ENCODE measurements at places on chromosomes 4 and X.

GRCh38 chrX:83345298-83345697 is 162.8 kb upstream of the POU3F4 start:
- no peak for DNase-seq

GRCh38 chr4:150849016-150849415 is 166.1 kb downstream of the LRBA start:
- DNase-seq, result no peak

GRCh38 chr4:78777576-78777940 is 1.4 kb downstream of the BMP2K start:
- DNase-seq, result no peak

GRCh38 chr4:25158817-25159216 is 1.4 kb downstream of the SEPSECS start:
- no peak for DNase-seq

DNA sequence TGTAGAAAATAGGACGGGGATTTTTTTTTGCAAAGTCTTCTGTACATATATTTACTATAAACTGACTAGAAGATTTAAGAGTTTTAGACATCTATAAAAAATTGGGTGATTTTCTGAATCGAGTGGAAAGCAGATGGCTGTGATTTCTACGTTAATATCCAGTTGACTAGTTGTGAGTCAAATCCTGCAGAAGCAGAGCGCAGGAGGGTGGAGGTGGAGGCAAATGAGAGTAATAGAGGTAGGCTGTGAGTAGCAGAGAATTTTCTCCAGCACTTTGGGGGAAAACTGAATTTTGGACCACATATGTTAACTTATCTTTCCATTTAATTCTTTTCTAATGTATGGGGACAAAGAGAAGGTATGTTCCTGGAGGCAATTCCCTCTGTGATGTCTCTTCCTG is 82.1 kb upstream of the SOX3 start:
- no peak for DNase-seq

- no peak for DNase-seq
Measured at GRCh38 chr4:188993871-188994270, 854.6 kb downstream of the TRIML1 start.

- DNase-seq, result no peak
Measured at GRCh38 chr4:105613306-105613705, 60.9 kb downstream of the ARHGEF38 start.

DNA sequence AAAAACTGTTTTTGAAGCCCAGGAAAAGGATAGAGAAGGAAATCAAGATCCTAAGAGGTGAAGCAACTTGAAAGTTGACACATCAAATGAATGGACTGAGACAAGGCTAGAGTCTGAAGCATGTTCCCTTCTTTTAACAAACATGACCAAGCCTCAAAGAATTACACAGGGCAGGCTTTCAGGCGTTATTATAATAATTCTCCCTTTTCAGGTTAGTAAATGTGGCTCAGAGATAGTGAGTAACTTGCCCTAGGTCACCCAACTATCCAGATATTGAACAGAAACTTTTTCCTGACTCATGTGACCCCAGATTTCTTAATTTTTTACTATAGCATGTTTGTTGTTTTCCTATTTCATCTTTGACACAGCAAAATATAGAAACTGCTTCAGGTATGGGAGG is 91.7 kb downstream of the PPP1R2C start:
- DNase-seq, result no peak

DNA sequence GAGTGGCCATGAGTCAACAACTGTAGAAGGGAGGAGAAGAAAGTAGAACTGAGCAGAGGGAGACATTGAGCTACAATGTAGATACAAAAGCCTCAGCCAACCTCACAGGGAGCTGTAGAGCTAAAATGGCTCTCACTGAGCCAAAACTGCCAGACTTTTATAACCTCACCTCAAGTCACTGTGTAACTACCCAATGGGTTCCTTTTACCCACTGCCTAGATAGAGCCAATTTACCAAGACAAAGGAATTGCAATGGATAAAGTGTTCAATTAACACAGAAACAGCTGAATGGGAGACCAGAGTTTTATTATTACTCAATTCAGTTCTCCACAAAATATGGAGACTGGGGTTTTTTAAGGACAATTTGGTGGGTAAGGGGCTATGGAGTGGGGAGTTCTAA is 938.9 kb upstream of the GRIA3 start:
- DNase-seq, result no peak

DNA sequence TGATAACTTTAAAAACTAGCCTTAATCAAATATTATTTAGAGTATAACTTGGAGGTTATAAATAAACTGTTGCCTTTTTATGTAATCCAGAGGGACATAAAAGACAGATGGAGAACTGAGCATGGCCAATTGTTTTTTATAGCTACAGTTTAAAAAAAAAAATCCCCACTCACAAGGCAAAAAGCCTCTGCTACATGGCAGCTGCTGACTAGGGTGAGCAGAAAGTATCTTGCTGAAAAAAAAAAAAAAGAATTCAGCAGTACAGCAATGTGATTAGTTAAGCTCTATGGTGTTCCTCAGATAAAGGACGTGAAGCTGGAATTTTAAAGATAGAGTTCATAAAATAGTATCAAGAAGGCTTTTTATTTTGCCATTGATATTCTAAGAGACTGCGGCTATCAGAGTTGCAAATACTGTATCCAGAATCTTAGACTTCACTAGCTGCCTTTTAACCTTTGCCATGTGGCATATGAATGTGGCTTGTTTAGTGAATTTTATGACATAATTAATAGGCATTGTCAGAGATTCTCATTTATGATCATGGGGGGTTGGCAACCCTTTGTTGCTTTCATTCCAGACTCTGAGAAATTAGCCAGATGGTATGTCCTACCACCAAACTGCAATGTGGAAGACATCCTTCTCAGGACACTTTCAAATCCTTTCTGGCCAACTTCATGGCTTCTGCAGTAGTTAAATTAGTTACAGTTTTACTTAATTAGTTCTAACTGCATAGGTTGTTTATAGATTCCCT is 498.0 kb downstream of the STPG2 start:
- no peak for DNase-seq

DNA sequence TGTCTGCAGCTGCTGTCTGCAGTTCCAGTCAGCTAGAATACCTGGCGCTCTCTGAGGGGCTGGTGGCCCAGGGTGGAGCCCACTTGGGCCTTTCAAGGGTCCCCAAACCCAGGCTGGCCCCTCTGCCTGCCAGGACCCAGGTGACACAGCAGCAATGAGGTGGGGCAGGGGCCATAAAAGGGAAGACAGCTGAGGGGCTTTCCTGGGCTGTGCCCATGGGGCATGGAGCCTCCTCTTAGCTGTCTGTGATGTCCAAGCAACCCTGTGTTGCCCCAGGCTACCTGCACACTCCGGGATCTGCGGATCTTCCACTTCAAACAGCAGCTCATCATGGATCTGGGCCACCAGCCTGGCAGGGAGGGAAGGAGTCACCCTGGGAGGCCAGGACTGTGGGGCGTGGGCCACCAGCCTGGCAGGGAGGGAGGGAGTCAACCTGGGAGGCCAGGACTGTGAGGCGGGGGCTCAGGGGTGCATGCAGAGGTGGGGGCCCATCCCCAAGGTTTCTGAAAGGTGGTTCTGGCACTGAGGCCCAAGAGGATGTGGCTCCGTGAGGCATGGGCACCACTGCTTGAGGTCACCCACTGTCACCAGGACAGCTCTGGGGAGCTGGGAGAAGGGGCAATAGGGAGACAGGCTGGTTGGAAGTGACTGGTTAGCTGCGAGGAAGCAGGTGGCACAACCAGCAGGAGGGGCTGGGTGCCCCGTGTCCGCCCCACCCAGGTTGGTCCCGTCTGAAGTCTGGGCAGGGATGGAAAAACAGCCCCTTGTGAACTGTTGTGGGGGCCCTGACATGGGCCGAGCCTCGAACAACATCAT is 16.3 kb downstream of the NAT8L start:
- no peak for DNase-seq

GRCh38 chrX:19684311-19684710 is 169.0 kb upstream of the MAP3K15 start:
- no peak for DNase-seq

DNA sequence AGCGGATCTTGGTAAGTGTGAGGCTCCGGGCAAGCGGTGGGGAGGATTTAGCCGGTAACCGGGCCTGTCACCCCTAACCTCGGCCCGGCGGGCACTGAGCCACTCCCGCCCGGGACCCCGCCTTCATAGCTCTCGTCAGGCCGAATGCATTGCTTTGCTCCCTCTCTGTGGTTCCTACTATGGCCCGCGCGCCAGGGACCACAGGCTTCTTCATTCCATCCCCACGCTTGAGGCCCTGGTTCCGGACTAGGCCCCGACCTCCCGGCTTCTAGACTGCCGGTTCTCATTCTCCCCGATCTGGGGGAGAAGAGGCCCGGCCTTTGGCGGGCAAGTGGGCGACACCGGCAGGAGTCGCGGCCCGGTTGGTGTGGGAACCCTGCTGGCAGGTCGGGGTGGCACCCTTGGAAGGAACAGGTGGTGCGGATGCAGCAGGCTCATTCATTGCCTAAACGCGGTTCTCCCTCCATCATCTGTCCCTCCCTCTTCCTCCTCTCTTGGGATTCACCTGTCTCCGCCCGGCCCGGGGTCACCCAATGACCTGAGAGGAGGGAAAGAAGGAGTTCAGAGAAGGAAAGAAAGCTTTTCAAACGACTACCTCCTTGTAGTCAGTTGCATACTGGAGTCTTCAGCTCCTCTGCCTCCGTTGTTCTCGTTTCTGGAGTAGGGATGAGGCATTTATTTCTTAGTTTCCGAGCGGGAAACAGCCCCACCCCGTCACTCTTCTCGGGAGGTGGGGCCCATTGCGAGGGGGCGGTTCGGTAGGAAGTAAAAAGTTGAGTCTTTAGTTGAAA is at the start of gene NDUFC1:
Gene NDUFC1, minus strand, starts transcription at position 657 of the 791 bp plus-strand sequence. CDS start 6,679 bp downstream, outside the sequence.
- peak; percentile 33 for DNase-seq

GRCh38 chrX:19372547-19373331 is 29.0 kb downstream of the PDHA1 start:
- no peak for DNase-seq

GRCh38 chr4:95534032-95534431 is 14.7 kb downstream of the UNC5C start:
- DNase-seq, result no peak

GRCh38 chr4:143711543-143712154 is 11.2 kb upstream of the FREM3 start:
- no peak for DNase-seq

DNA sequence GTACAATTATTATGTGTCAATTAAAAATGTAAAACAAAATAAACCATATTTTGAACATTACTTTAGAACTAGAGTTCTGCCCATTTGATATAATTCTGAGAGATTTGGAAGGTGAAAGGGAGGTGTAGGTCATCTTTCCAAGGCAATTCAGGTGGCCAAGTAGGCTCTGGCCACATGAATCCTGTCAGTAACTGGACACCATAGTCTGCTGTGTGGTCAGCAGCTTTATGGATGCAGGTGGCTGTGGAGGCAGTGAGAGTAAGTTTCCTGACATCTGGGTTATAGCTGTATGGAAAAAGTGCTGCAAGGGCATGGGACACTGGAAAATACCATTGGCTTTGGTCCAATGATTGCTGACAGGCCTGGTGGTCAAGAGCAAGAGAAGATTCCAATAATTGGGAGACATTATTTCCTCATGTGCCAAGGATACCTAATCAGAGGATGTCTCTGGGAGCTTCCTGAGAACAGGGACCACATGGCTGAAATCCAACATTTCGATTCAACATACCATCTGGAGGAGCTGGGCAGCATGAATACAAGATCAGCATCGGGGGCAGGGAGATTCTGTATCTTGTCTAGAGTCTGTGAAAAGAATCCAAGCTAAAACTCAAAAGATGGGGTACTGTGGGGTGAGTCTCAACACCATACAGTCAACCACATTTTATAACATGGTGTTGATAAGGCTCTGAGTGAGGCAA is 523.1 kb downstream of the MID1IP1 start:
- DNase-seq, result no peak

DNA sequence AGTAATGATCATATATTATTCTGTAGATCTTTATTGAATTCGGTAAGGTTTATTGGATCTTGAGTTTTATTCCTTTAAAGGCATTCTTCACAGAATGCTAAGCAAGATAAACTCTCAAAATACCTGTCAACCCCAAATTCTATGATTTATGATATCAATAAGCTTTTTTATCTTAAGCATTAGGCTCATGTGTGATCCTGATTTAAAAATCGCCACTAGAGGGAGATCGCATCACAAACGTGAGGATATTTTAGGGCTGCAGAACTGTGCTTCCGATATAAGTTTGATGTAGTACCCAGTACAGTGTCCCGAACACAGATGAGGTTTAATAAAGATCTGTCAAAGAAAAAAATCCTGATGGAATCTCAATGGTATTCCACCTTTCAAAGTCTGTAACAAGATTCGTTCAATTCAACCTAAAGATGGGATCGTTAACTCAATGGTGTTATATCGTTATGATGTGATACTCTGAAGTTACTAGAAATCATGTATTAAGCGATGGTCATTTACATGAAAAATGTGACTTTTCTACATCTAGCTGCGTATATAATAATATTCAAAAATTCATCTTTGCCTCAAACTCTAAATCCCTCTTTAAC is 169.0 kb downstream of the CORIN start:
- DNase-seq, result no peak

DNA sequence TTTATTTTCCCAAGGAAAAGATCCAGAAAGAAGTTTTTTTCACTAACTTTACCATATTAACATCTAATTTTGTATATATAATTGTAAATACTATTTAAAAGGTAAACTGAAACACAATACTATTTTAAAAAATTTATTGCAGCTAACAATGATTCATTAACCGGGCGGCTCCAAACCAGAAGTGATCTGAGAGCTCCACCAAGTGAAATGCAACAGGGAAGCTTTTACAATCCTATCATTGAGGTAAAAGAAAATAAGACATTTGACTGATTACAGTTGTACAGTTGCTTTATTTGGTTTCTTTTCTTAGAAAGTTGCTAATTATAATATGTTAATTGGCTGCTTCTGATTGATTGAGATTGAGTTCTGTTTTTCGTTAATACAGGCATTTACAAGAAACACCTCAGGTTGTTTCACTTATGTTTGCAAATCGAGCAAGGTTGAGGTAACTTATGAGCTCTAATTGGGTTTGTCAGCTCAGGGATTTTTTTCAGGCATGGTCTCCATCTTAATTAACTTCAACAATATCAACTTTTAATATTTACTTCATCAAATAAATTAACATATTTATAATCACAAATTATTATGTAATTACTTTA is 220.2 kb upstream of the UGT8 start:
- no peak for DNase-seq

DNA sequence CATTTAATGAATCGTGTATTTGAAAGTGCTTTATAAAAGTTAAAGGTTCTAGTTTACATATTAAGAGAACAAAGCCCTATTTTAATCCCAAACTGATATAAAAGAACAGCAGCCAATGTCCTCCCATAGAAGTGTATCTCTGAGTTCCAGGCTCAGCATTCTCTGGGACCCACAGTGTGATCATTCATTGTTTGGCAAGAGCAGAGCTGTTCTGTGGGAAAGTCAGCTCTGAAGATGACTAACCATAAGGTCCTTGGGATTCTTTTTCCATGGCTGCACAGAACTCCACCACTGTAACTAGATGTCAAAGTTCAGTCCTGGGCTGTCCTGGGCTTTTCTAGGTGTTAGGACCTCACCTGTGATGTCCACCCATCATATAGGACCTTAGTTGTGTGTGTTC is 157.0 kb upstream of the TLL1 start:
- DNase-seq, result no peak

- DNase-seq, result no peak
Measured at GRCh38 chrX:79095441-79096041, 48.9 kb upstream of the GPR174 start.

Measured in stimulated activated CD8-positive, alpha-beta memory T cell treated with anti-CD3 and anti-CD28 coated beads, Interleukin-7, amount 100 ng/mL, for 1 hour (primary cell).